ENCODE measurements at places on chromosomes 1 and 21. TPM values are rescaled to one million over a fixed set of nuclear protein-coding genes. Genes with fewer than 3 reads are reported as not detected.

Gene LINGO4
- not detected for total RNA-seq

GRCh38 chr1:174040387-174040786 is 18.2 kb upstream of the RC3H1 start:
- no peak for DNase-seq

DNA sequence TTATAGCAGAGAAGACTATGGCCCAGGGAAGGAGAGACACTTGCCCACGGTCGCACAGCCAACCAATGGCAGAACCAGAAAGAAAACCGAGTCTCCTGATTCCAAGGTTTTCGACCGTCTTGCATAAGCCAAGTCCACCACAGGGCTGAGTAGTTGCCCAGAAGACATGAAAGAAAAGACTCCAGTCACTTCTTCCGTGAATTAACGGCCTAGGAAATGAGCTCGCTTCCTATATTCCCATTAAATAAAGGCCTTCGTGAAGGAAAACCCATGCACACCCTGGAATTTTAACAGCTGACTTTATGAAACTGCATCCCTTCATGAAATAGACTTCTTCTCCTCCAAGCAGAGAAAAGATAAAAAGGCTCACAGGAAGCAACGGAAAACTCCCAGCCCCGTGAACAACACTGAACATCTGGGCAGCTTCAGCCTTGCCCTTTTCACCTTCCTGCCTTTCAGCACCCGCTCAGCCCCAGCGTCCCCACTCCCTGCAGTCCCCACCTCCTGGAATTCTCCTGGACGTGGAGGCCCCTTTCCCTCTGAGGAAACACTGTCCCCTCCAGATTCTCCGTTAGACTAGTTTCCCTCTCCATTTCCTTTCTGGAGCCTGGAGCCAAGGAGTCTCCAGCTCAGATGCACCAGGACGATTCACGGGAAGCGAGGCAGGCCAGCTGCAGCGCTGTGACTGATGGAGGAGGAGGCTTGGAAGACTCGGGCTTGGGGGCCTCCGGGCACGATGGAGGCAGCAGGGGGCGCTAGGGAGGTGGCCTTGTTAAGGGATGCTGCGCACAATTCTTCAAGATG is 2.7 kb upstream of the MYOC start:
- DNase-seq: peak; percentile 55

Gene GBP1
- 319 TPM for total RNA-seq

DNA sequence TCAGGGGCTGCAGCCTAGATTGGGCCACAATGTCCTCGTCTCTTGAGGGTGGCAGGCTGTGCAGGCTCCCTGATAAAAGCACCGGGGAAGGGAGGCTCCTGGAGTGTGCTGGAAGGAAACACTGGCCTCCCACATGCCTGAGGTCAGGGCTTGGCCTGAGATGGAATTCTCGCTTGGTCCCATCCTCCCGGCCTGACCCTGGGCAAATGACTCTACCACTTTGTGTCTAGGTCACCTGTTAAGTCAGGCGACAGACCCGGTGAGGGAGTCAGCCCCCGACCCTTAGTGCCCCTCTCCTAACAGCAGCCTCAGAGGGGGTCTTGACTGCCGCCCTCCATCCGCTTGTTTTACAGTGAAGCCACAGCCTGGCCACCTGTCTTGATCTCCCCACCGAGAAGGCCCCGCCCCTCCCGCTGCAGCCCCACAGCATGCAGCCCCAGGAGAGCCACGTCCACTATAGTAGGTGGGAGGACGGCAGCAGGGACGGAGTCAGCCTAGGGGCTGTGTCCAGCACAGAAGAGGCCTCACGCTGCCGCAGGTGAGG is 2.5 kb downstream of the SMIM1 start:
- no peak for DNase-seq

Gene KLHDC7A
- total RNA-seq: 0.15 TPM

Gene SPATA21
- total RNA-seq: not detected

Gene SLC16A4
- 0.32 TPM for total RNA-seq

- no peak for DNase-seq
Observed at GRCh38 chr1:30041741-30042437, 681.5 kb downstream of the MATN1 start.
